Lung (tissue), 17 donors: ENCODE measurements at places on chromosomes 7 and 10. TPM values are rescaled to one million over a fixed set of nuclear protein-coding genes. Genes with fewer than 3 reads are reported as not detected.

- H3K4me3 ChIP-seq, result no peak overlapping the region
- H3K4me1 ChIP-seq, result no peaks in the 10 kb centered on the region
- no peaks in the 10 kb centered on the region for H3K27me3 ChIP-seq
These were observed 737 bp downstream of the CABCOCO1 start for GRCh38 chr10:61663466-61663865.

The CTAGE15 gene
- 0.04 TPM for polyA plus RNA-seq

DNA sequence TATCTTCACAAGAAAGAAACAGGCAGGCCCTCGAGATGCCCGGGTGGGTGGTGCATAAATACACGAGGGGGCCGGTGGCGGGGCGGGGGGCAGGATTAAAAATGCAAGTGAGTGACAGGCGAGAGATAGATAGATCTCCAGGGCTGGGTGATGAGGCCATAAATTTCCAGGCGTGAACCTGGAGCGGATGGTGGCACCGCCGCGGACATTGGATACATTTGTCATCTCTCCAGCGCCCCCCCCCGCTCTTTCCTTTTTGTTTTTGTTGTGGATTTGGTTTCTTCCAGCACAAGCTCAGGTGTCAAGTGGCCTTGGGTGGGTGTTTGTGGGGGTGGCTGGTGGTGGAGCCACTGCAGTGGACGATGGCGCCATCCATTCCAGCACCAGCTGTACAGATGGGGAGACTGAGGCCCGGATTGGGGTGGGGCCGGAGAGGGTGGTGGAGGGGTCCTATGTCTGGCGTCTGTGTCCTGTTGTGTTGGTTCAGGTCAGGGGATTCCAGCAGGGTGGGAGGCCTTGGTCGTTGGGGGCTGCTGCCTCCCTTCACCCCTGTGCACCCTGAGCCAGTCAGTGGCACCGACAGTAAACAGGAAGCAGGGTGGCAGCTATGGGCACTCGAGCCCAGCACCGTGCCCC is 2.9 kb downstream of the ELFN1 start:
- no peaks in the 10 kb centered on the region for H3K36me3 ChIP-seq
- no peaks in the 10 kb centered on the region for H3K27me3 ChIP-seq
- H3K4me1 ChIP-seq, result no peaks in the 10 kb centered on the region
- no peak overlapping the region for H3K4me3 ChIP-seq
- DNase-seq, result peak; percentile 2

DNA sequence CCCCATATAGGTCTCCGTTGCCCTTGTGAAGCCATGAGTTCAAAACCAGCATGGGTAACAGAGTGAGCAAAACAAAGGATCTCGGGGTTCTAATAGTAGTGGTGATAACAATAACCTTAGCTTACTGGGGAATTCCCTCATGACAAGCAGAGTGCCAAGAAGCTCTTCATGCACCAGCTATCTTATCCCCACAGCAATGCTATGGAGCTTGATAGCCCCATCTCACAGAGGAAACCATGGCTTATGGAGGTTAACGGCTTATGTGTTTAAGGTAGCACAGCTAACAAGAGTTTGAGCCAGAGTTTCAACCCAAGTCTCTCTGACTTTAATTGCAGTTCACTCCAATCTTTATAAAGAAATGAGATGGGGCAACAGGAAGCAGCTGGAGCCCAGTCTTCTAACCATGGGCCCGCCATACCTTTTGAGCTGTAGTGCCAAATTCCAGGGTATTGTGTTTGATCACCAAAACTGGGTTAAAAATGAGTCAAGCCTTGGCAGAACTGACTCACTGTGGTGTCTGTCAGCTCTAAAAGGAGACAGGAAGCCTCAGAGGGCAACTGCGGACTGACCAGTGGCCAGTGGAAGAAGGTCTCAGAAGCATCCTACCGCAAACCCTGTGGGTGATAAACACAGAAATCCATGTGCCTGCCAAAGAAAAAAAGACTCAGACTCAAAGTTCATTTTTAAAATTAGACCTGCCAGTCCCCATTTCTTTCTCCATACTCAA is 16.5 kb upstream of the PLAU start:
- H3K36me3 ChIP-seq, result no peaks in the 10 kb centered on the region
- no peaks in the 10 kb centered on the region for H3K27me3 ChIP-seq
- no peaks in the 10 kb centered on the region for H3K4me1 ChIP-seq
- H3K4me3 ChIP-seq, result no peak overlapping the region
- DNase-seq, result no peak
- H3K27ac ChIP-seq, result no peak overlapping the region

- H3K36me3 ChIP-seq, result no peaks in the 10 kb centered on the region
- H3K4me3 ChIP-seq, result no peak overlapping the region
- H3K27ac ChIP-seq, result peak overlapping the region; percentile 5
- no peaks in the 10 kb centered on the region for H3K4me1 ChIP-seq
- H3K27me3 ChIP-seq, result no peaks in the 10 kb centered on the region
- DNase-seq, result peak; percentile 30
These were observed 167.6 kb downstream of the SNX13 start for GRCh38 chr7:17772581-17773288.

- no peak for DNase-seq
- H3K4me1 ChIP-seq, result no peaks in the 10 kb centered on the region
- no peak overlapping the region for H3K27ac ChIP-seq
- no peak overlapping the region for H3K4me3 ChIP-seq
- peaks cover 2% of the 10 kb centered on the region for H3K36me3 ChIP-seq
- H3K27me3 ChIP-seq, result no peaks in the 10 kb centered on the region
These were observed 125.6 kb downstream of the NT5C2 start for GRCh38 chr10:103067484-103067883.

The CRPPA gene
- polyA plus RNA-seq, result 0.38 TPM

The NUTM2A gene
- 1.2 TPM for polyA plus RNA-seq

The OPN1SW gene
- not detected for polyA plus RNA-seq

DNA sequence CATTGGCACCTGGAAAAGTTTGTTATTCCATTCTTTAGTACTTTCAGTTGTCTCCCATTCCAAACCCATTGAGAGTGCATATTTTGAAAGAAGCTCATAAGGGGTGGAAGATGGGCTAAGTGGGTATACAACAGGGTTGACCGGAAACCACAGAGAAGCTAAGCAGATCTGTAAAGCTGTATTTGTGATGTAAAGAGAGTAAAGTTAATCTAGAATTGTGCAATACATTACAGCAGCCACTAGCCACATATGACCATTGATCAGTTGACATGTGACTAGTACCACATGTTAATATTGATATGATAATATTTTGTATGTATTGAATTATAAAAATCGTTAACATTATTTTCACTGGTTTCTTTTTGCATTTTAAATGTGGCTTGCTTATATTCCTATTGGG is 4.9 kb upstream of the PNLIP start:
- no peaks in the 10 kb centered on the region for H3K27me3 ChIP-seq
- no peak overlapping the region for H3K4me3 ChIP-seq
- H3K36me3 ChIP-seq, result no peaks in the 10 kb centered on the region
- no peak for DNase-seq

The PAX2 gene
- not detected for polyA plus RNA-seq

DNA sequence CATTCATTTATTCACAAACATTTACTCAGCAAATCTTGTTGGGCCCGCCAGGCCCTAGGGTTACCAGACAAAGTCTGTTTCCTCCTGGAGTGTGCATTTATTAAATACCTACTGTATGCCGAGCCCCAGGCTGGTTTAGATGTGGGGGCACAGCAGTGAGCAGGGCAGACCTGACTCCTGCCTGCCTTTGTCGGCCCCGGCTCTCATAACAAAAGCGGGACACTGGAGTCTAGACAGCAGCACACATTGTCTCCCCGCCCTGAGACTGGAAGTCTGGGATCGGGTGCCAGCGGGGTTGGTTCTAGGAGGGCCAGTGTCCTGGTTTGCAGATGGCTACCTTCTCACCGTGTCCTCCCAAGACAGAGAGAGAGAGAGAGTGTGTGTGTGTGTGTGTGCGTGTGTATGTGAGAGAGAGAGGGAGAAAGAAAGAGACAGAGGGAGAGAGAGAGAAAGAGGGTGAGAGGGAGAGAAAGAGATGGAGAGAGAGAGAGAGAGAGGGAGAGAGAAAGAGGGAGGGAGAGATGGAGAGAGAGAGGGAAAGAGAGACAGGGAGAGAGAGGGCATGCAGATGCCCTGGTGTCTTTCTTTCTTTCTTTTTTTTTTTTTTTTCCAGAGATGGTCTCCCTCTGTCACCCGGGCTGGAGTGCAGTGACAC is 25.9 kb downstream of the ELFN1 start:
- no peak overlapping the region for H3K4me3 ChIP-seq
- H3K36me3 ChIP-seq, result no peaks in the 10 kb centered on the region
- no peak for DNase-seq
- H3K27ac ChIP-seq, result no peak overlapping the region
- H3K4me1 ChIP-seq, result no peaks in the 10 kb centered on the region

The SLC18A3 gene
- polyA plus RNA-seq, result not detected

DNA sequence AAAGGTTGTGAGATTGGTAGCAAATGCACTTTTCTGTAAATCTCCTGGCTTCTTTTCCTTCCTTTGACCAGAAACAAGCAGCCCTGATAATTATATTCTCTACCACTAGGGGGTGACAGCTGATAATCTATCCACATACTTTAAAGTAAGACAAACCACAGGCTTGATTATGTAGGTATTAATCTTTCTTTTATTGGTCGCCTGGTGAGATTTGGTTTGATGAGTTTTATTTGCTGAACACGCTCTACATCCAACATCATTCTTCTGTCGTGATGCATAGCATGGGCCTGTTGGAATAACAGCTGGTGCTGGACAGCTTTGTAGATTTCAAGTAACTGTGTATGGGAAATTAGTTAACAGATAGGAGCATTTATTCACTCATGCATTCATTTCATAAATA is 63.5 kb downstream of the ZNF365 start:
- no peaks in the 10 kb centered on the region for H3K36me3 ChIP-seq
- no peaks in the 10 kb centered on the region for H3K4me1 ChIP-seq
- H3K27ac ChIP-seq, result no peak overlapping the region
- H3K27me3 ChIP-seq, result peaks cover 3% of the 10 kb centered on the region
- DNase-seq, result peak; percentile 82

DNA sequence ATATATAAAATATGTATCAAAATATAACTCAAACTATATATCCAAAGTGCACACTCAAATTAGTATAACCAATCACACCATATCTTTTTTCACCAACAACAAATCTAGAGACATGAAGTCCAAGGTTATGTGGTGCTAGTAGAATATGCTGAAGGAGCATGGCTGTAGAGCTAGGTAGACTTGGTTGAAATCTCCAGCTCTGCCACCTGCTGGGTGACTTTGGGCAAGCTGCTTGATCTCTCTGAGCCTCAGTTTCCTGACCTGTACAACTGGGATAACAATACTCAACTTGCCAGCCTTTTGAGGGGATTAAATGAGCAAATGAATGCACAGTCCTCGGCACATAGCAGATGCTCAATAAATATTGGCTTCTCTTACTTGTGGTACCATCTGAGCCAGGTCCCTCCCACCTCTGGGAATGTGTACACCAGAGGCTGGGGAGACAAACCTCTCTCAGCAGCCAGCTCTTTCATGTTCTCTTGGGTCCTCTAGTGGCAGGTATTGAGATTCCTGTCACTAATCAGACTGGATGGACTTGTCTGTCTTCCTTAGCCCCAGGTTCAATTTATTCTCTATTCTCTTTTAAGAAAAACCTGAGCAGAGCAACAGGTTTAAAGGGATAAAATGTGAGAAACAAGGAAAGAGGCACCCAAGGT is 94.3 kb upstream of the PDE1C start:
- H3K27me3 ChIP-seq, result no peaks in the 10 kb centered on the region
- no peaks in the 10 kb centered on the region for H3K4me1 ChIP-seq
- H3K36me3 ChIP-seq, result no peaks in the 10 kb centered on the region

DNA sequence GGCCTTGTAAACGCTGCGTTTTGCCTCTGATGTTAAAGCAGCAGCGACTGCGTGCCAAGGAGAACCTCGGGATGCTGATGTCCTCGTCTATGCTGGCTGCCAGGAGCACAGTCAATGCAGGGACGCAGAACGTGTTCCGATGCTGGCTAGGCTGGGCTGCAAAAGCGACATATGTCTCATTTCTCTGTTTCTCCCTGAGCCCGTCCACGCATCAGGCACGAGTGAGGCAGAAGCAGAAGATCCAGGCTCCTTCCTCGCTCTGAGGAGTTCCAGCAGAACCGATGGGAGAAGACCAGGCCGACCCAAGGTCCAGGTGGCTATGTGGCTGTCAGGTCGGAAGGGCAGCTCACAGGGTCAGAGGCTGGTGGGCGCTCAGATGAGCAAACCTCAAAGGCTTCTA is 3.7 kb upstream of the FOXL3 start:
- no peak overlapping the region for H3K4me3 ChIP-seq
- DNase-seq, result peak; percentile 8
- H3K4me1 ChIP-seq, result no peaks in the 10 kb centered on the region
- no peak overlapping the region for H3K27ac ChIP-seq

GRCh38 chr7:36677769-36678437 is 46.4 kb downstream of the AOAH start:
- H3K36me3 ChIP-seq, result no peaks in the 10 kb centered on the region
- no peak overlapping the region for H3K4me3 ChIP-seq
- DNase-seq, result no peak
- no peaks in the 10 kb centered on the region for H3K27me3 ChIP-seq
- peaks cover 3% of the 10 kb centered on the region for H3K4me1 ChIP-seq

The AKAP9 gene
- polyA plus RNA-seq, result 11.4 TPM

DNA sequence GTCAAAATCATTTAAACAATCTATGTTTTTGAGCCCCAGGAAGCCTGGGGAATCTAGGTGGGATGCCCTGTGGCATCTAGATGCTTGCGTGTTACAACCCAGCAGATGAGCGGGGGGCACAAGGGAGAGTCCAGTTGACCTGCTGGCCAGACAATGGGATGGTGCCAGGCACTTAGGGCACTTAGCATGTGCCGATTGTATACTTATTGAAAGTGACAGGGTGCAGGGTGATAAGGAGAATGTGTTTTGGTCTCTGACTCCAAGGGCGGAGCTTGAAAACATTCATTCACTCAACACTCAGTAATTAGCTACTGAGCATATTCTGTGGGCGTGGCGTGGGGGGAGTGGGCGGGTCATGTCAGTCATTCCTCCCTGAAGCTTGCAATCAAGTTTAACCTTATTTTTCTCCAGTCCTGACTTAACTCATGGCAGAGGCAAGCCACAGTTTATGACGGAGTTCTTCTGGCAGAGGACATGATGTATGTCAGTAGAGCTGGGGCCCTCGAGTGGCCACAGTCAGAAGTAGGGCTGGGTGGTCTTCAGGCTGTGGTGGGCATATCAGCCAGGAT is 115.1 kb downstream of the PRKCQ start:
- no peak for DNase-seq
- H3K4me1 ChIP-seq, result peaks cover 5% of the 10 kb centered on the region
- no peak overlapping the region for H3K27ac ChIP-seq
- H3K4me3 ChIP-seq, result no peak overlapping the region
